ENCODE measurements at places on chromosomes 2 and 18.

GRCh38 chr18:49843778-49844625 lies 30.7 kb upstream of the ACAA2 start:
- no peak for DNase-seq

GRCh38 chr2:65528241-65528574 lies 95.8 kb upstream of the SPRED2 start:
- DNase-seq, result no peak

DNA sequence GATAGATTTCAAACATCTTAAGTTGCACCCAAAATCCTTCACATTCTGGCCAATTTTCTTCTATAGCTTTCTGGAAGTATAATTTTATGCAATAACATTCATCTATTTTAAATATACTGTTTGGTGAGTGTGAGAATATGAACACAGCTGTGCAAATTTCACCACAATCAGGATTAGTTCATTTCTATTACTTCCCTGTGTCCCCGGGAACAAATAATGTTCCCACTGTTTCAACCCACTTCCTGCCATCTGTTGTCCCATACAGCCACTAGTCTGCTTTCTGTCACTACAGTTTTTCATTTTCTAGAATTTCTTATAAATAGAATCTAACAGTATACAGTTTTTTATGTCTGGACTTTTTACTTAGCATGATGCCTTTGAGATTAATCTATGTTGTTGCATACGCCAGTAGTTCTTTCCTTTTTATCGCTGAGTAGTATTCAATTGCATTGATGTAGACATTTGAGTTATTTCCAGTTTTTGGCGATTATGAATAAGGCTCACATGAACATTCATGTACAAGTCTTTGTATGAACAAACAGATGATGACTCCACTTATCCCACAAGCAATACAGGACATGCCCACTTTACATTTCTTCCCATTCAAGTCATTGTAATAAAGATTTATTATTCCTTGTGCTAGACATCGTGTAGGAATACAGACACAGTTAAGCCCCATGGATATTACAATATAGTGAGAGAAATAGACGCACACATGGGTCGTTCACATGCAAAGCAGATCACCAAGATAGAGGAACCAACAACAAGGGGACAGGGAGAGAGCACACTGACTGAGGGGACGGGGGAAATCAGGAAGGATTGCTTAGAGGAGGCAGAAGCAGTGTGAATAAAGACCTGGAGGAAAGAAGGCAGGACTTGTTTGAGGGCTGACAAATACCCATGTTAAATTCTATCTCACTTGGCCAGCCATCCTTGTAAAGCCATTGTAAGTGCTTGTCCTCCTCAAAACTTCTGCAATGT lies 72.9 kb upstream of the PAX8 start:
- DNase-seq, result no peak

- DNase-seq, result no peak
These were observed 139.9 kb downstream of the LRRC30 start for GRCh38 chr18:7370802-7371201.

- DNase-seq, result no peak
These were observed 15.2 kb downstream of the BCL2L11 start for GRCh38 chr2:111135910-111136297.

DNA sequence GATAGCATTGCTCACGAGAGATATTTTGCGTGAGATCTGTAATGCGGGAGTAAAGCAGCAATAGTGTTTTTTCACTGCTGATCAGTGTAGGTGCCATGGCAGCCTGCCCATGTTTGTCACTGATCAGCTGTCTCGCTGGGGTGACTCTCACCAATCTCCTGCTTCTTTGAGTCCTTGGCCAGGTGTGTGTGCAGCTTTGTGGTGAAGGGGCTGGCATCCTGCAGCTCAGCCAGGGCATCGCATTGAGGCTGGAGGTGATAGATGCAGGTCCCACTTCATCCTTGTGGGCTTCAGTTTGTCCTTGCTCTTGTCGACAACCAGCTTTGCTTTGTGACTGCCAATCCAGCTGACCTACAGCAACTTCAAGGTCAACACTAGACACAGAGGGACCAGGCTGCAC lies 258.3 kb upstream of the CXCR4 start:
- no peak for DNase-seq

- no peak for DNase-seq
These were observed 232.1 kb upstream of the STK17B start for GRCh38 chr2:196403471-196403870.

DNA sequence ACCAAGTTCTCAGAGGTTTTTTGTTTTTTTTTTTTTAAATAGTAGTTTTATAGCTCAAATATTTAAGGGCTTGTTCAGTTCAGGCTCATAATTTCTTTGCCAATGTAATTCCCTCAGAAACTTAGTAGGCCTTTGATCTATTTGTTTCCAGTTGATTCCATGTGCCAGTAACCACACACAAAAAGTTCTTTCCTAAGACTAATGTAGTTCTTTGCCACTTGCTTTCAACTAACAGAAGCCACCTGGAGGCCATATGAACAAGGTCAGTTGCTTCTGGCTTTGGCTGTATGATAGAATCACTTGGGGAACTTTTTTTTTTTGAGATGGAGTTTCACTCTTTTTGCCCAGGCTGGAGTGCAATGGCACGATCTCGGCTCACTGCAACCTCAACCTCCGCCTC lies 100.7 kb downstream of the DTNB start:
- no peak for DNase-seq

DNA sequence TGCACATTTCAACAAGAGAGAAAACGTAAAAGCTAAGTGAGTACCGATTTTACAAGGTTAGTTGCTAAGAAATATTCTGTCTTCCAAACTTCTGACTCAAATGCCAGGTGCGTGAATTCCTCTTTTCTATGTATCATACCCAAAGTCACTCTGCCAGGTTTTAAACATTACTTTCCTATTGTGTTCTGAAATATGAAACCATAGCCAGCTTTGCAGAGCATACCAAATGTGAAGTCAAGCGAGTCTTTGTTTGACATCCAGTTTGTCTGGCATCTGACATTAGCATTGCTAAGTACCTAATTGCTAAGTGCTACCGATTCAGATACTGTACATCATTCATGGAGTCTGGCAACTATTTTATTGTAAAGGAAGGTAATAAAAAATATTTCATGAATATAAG lies 321.9 kb upstream of the GALNT5 start:
- no peak for DNase-seq

- DNase-seq, result no peak
These were observed 73.6 kb downstream of the DDX1 start for GRCh38 chr2:15665067-15665942.

GRCh38 chr18:77112747-77113092 lies 19.9 kb downstream of the MBP start:
- no peak for DNase-seq

GRCh38 chr2:234156326-234156725 lies 105.8 kb downstream of the SPP2 start:
- DNase-seq, result no peak

- no peak for DNase-seq
These were observed 159.8 kb downstream of the RHBDD1 start for GRCh38 chr2:226995625-226996041.

- DNase-seq, result no peak
These were observed 927.5 kb downstream of the ERBB4 start for GRCh38 chr2:211611061-211611518.

- DNase-seq, result no peak
These were observed 16.5 kb upstream of the AAK1 start for GRCh38 chr2:69659941-69660483.

DNA sequence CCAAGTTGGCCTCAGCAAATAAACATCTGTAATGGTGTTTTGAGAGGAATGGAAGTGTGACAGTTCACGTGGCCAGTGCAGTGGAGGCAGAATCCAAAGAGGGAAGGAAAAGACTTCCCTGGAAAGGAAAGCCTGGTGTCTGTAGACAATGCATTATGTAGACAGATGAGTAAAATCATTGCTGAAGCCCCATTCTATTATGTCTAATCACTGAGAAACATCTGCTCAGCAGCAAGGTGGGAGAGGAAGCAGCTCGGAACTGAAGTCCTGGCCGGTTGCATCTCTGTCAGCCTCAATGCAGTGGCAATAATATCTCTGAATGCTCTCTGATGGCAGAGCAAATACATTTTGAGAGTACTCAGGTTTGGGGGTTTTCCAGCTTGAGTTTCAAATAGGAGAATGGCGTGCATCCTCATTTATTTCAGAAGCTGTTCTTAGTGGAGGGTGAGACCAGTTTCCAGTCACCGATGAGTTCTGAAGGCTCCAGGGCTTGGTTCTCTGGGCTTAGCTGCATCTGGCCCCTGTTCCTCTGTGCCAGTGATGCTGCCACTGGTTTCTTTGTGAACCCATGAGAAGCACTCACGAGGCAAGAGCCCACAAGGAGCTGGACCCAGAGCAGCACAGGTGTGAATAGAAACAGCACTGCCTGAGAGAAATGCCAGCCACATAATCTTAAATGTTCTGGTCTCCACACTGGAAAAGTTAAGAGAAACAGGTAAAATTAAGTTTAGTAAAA lies 63.3 kb downstream of the RPIA start:
- no peak for DNase-seq

DNA sequence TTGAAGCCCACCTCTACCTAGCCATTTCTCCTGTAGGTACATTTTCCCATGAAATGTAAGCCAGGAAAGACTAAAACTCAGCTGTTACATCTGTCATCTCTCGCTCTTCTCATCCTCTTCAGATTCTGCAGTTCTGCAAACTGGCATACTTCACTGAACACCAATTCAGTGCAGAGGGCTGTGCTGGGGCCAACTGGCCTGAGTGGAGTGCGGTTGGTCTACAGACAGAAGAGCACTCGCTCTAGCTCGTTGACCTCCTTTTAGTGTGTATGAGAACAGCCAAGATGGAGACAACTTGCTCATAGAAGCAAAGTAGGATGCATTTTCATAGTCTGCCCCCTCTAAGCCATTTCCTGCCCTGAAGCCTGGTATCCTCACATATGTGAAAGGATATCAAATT lies 862.6 kb downstream of the BCL11A start:
- DNase-seq, result no peak

GRCh38 chr2:144876013-144876412 lies 356.1 kb upstream of the ZEB2 start:
- no peak for DNase-seq

Data from activated CD8-positive, alpha-beta memory T cell treated with anti-CD3 and anti-CD28 coated beads for 4 hours (primary cell).